ENCODE measurements at places on chromosomes 12 and 14.

GRCh38 chr12:65330331-65330730 lies 51.8 kb downstream of the MSRB3 start:
- DNase-seq, result no peak

GRCh38 chr12:129373746-129374145 lies 520.5 kb downstream of the GLT1D1 start:
- DNase-seq, result no peak

DNA sequence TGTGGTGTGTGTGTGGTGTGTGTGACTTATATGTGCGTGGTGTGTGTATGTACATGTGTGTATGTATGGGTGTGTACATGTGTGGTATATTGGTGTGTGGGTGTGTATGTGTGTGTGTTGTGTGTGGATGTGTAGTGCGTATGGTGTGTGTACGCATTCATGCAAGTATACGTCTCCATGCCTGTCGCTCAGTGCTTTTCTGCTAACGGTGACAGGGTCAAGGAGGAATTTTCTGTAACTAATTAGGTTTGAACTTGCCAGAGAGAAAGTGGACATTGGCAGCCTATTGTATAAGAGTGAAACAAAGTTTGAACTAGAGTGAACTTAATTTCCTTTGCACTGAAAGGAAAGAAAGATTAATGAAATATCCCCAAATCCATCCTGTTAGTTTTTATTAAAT lies 120.9 kb upstream of the GSC start:
- no peak for DNase-seq

DNA sequence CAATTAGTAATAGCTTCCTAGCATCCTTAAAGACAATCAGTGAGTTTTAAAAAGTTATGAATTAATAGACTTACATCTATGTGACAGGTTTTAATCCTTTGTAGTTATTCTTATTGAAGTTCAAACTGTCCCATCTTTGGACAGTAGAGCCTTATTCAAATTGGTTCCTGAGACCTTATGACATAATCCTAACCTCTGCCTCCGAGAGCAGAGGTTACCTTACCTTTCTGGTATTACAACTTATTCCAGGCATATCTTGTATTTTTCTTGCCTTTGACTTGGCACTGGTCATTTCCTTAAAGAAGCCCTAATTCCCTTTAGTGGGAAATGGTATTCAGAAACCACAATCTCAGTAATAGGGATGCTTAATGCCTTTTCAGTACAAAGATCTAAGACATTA lies 21.8 kb downstream of the BTBD7 start:
- DNase-seq, result no peak

DNA sequence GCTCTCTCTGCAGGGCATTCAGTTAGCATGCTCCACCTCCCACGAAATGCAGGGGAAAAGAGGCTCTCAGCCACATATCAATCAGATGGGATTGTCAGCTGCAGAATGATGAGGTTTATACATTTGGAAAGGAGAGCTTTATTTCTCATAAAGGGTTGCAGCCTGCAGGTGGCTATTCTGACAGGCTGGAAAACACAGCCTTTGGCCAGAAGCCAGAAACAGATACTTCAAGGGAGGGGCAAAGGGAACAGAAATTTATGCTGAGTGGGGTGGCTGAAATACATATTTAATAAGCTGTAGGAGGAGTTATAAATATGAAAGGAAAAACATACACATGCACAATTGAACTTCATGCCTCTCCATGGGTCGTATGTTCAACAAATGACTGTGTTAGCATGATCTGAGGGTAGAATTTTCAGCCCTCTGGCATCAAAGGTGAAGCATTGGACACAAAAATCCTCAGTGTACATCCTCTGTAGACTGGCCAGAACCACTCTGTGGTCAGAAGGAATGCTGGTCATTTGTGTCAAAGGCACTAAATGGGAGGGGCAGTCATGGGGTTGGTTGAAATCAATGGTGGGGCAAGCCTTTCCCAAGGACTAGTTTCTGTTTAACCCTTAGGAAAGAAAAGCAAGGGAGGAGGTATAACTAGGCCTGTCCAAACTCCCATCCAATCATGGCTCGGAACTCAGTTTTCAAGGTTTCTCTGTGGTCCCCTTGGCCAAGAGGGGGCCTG lies 62.4 kb downstream of the TMX1 start:
- DNase-seq, result no peak

DNA sequence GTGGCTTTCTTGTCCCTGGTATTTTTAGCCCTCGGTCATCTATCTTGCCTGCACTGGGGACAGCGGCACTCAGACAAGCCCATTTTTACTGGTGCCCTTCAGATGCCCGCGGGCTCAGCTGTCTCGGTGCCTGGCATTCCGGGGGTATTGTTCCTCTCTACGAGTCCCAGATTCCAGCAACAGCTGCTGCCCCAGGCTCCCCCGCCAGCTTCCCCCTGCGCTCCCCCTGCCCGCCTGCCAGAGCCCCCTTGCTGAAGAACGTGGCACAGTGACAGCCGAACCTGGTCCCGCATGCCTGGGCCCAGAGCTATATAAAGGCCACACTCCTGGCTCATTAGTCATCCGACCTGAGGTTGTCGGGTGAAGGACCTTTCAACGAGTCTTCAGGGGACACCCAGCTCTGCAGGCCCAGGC lies 10.9 kb upstream of the MYL2 start:
- no peak for DNase-seq

DNA sequence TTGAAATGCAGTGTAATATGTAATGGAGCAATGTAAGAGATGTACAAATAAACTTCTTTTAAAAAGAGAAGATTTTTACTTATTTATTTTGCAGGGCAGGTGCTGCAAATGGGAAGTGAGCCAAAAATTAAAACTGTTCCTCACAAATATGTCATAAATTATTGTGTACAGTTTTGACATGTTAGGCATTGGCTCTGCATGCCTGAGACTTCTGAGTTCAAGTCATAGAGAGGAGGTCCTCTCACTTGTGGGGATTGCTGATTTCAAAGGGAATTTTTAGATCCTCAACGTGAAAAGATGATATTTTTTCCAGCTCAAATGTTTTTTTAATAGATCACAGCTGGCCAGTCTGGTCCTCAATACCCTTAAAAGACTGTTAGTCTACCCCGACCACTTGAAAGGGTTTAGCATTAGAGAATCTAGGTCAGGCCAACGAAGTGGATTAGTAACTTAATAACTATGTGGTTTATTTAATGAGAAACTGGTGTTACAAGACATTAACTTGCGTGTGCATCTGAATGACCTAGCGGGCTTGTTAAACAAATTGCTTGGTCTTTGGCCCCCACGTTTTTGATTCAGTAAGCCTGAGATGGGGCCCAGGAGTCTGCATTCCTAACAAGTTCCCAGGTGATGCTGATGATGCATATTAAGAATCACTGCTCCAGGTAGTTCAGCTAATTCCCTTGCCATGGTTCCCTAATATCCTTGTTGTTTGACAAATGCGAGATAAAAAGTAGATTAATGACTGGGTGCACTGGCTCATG lies 30.9 kb upstream of the WDR89 start:
- no peak for DNase-seq

DNA sequence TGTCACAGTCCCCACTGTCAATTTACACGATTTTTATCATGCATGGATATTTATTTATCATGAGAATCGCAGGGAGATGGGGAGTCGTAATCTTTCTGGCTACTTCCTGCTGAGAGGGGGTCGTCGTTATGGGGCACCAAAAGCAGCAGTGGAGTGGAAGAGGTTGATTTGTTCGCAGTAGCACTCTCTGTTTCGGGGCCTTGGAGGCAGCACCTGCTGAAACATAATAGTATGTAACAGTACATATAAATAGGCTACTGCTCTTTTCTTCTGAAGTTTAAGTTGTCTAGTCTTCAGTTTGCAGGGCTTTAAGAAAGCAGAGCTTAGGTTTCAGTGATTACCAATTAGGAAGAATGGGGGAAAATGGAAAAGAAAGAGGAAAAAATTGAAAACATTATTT lies 3.8 kb downstream of the SOAT2 start:
- DNase-seq, result no peak

- no peak for DNase-seq
Measured at GRCh38 chr12:5554711-5555110, 122.8 kb downstream of the NTF3 start.

DNA sequence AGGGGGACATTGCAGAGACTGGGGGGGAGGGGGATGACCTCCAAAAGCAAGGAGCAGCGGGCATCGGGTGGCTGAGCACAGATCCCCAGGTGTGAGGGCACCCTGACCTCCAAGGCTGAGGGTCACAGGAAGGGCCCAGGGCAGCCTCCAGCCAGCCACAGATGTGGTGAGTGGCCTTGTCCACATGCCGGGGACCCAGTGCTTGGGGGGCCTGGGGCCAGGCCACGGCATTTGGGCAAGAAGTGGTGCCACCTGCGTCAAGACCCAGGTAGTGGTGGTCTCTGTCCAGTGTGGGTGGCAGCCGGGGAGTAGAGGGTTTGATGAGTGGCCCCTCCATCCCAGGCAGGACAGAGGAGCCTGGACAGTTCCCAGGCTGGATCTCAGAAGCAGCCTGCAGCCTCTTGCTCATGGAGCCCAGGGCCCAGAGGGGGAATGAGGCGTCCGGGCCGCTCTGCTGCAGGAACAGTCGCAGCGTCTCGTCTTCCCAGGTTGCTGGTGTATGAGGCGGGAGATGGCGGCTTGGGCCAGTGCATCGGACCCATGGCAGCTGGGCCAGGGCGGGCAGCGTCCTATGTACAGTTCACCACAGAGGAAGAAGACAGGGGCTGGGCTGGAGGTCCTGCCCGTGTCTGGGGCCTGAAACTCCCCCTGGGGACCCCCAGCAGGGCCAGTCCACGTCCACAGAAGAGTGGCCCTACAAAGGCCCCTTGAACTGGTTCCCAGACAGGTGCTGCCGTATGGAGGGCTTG lies 33.5 kb downstream of the CCNK start:
- DNase-seq, result no peak

DNA sequence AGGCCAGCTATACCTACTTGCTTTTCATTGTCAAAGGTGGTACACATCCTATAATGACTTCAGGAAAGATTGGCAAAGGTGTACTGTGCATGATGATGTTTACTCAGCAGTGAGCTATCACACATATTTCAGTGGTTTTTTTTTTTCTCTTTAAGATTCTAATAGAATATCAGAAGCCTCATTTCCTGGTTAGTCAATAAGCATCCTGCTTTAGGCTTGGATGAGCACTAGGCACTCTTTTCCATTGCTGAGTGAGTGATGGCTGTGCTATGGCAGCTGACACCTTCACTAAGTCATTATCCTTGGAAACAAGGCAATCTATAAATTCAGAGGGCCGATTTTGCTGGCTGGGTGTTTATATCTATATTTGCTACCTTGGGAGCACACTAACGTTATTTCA lies 161.1 kb upstream of the RASSF8 start:
- DNase-seq, result no peak

All from T-helper 1 cell (primary cell).